ENCODE measurements at places on chromosomes 5 and 9.

GRCh38 chr5:170100066-170100943, 5.4 kb upstream of the FOXI1 start:
- peak; percentile 16 for DNase-seq

DNA sequence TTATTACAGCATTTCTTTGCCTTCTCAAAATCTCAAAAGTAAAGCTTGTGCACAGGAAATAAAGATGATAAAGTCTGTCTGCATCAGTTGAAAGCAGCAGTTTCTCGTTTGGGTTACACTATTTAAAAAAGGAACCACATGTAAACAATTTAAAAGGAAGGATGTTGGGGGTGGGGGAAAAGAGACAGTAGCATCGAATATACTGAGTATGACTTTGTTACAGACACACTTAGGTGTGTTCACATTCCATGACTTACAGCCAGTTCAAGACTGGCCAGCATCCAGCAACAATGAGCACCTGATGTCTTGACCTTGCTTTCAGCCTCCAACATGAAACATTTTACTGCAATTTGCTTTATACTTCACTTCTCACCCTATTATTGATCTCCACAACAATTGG, 8.7 kb downstream of the GAPT start:
- no peak for DNase-seq

GRCh38 chr5:43729846-43730478, 127.0 kb downstream of the NNT start:
- no peak for DNase-seq

- no peak for DNase-seq
Measured at GRCh38 chr9:76684213-76684612, 80.0 kb upstream of the PCA3 start.

DNA sequence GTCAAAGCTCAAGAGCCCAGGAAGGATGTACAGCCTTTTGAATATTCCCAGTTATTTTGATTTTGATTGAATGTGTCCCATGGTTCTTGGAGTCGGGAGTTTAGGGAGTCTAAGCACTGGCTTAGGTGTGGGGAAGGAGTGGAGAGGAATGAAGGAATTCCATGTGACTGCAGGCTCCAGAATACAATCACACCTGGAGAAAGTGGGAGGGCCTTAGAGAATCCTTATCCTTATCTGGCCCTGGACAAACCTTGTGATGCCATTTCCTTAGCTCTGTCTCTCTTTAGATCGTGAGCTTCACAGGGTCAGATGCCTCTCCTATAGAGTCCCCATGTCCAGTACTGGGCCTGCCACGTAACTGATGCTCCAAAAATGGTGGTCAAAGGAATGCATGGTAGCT, 4.2 kb upstream of the EEIG1 start:
- DNase-seq = no peak

- DNase-seq = no peak
Measured at GRCh38 chr5:126339215-126339805, 83.9 kb upstream of the GRAMD2B start.

DNA sequence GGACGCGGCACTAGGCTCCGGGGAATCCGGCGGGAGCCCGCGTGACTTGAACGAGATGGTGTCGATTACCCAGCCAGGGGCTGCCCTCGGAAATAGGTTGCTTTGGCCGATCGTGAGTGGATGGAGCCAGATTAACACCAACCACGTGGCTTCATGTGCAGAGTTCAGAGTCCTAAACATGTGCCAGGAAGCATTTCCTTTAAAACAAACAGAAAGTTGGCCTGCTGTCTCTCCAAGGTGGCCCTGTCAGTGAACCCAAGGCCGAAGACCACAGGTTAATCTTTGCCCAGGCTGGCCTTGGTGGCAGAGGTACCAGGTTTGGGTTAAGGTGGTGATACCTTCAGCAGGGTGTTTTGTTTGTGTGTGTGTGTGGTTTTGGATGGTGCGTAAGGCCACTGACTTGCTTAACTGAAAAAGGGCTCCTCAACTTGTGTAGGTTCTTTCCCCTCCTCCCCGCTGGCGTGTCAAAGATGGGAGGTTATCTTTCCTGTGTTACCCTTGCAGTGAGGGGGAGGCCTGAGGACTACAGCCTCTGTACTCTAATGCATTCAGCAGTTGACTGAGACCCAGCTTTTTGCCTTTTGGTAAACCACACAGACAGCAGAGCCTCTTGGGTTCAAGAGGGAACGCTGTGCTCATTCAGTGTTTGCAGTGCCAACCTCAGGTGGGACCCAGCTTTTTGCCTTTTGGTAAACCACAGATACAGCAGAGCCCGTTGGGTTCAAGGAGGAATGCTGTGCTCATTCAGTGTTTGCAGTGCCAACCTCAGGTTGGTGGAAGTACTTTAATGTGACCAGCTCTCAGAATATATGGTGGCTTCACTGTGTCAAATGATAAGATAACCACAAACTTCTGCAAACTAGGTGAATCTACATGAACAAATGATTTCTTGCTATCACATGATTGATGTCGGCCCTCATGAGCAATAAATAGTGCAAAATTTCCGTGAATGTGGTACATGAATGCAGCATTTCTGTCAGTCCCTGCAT, 1.4 kb downstream of the IQGAP2 start:
- no peak for DNase-seq

DNA sequence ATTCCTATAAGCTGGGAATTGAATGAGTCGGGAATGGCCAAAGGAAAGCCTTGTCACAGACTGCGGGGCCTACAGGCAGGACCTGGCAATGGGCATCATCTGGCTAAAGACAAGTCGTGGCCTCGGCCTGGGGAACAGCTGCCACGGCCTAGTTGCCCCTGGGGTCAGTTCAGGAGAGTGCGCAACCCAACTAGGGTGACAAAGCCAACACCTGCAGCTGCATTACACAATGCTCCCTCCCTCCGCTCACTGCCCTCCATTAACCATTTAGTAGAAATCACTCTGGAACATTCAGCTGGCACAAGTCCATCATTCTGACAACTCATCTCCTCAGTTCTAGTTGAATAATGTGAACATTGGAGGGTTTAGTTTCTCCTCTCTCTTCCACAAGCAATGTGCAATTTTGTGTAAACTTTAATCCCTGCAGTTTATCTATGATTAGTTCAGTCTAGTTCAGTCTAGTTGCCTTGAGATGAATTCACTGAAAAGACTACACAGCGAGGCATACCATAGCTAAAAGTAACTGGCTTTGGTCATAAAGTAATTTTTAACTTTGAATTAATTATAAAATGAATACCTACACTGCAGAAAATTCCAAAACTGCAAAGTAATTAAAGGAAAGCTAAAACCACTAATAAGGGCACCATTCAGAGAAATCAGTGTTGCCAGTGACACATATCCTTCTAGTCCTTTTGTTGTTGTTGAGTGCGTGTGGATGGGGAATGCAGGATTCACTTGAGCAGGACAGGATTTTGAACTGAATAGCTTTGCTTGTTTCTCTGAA, 5.1 kb downstream of the GLDC start:
- no peak for DNase-seq

- no peak for DNase-seq
Measured at GRCh38 chr5:138354926-138355378, 2.5 kb downstream of the KDM3B start.

DNA sequence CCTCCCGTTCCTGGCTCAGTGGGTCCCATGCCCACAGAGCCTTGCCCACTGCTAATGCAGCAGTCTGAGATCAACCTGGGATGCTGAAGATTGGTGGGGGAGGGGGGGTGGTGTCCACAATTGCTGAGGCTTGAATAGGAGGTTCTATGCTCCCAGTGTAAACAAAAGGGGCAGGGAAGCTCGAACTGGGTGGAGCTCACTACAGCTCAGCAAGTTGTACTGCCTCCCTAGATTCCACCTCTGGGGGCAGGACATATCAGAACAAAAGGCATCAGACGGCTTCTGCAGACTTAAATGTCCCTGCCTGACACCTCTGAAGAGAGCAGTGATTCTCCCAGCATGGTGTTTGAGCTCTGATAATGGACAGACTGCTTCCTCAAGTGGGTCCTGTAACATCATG, 885.6 kb upstream of the COX7C start:
- DNase-seq = no peak

GRCh38 chr5:133821311-133821741, 147.1 kb downstream of the C5orf15 start:
- no peak for DNase-seq

DNA sequence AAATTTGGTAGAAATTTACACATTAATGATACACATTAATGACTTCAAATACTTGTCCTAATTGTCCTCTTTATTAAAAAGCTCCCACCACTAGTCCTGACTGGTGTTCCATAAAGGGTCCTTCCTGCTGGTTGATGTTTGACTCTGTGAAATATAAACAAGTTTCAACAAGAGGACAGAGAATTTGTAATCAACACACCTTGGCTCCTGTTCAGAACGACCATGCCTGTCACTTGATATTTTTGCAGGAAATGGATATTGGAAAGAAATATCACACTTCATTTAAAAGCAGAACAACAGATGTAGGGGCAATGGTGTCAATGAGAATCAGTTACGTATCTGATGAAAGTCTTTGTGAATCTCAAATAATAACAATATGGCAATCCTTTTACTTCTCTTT, 211.7 kb downstream of the ENC1 start:
- DNase-seq = no peak

DNA sequence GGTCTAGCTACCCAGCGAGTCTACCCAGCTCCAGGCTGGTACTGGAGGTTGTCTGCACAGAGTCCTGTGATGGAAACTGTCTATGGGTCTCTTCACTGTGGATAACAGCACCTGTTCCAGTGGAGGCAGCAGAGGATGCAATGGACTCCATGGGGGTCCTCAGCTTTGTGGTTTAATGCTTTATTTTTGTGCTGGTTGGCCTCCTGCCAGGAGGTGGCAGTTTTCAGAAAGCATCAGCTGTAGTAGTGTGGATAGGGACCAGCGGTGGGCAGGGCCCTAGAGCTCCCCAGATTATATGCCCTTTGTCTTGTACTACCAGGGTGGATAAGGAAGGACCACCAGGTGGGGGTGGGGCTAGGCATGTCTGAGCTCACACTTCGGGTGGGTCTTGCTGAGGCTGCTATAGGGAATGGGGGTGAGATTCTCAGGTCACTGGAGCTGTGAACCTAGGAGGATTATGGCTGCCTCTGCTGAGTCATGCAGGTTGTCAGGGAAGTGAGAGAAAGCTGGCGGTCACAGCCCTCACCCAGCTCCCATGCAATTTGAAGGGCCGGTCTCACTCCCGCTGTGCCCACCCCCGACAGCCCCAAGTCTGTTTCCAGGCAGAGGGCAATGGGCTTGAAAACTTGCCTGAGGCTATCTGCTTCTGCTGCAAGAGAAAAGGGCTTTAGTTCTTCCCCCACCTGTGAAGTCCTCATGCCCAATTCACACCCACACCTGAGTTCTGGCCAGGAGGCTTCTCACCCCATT, 397.1 kb downstream of the TLE1 start:
- DNase-seq = no peak

- no peak for DNase-seq
Measured at GRCh38 chr9:33177086-33177485, 9.9 kb upstream of the B4GALT1 start.

GRCh38 chr9:75666856-75667554, 223.5 kb upstream of the PCSK5 start:
- no peak for DNase-seq

DNA sequence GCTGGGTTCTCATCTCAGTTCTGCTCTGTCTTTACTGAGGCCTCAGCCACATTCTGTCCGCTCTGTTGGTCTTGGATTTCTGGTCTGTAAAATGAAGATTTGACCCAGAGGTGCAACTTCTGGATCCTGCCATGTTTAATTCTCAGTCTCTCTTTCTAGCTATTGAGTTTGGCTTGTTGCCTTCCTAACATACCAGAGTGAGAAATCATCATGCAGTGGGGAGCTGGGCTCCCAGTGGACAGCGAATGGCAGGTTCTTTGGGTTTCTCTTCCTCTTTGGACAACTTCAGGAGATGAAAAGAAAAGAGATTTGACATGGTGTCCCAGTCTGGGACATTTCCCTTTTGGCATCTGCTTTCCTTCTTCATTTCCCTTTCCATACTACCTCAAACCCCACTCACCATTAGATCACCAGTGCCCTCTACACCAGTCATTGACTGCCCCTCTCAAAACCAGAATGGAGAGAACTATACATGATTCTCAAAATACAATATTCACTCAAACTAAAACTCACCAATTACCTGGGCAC, 334.7 kb downstream of the ACTL7B start:
- no peak for DNase-seq

- DNase-seq = no peak
Measured at GRCh38 chr9:13026956-13027355, 252.1 kb downstream of the LURAP1L start.

DNA sequence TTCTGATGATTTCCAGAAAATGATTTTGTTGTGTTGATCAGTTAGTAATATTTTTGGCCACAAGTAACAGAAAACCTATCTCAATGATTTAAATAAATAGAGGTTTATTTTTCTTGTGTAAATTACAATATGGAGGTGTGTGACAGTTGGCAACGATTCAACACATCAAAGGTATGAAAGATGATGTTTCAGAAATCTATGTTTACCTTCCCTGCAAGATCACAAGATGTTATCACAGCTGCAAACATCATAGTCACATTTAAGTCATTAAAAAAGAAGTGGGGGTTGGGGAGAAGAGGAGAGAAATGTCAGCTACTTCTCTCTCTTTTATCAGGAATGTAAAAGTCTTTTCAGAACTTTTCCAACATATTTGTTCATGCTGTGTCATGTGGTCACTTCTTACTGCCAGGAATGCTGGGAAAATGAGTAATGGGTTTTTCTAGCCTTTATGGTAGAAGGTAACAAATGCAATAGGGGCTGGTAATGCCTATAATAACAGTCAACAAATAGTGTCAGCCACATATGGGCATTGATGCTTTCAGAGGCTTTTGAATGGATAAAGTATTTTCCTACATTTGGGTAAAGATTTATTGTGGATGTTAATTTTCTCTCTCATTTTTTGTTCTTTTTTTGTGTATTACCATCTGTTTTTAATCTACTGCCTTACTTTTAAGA, 742.7 kb downstream of the TLE1 start:
- DNase-seq = no peak
